ENCODE measurements at places on chromosomes 6 and 20.

- no peak for DNase-seq
Measured at GRCh38 chr20:24935140-24935539, 13.9 kb upstream of the CST7 start.

DNA sequence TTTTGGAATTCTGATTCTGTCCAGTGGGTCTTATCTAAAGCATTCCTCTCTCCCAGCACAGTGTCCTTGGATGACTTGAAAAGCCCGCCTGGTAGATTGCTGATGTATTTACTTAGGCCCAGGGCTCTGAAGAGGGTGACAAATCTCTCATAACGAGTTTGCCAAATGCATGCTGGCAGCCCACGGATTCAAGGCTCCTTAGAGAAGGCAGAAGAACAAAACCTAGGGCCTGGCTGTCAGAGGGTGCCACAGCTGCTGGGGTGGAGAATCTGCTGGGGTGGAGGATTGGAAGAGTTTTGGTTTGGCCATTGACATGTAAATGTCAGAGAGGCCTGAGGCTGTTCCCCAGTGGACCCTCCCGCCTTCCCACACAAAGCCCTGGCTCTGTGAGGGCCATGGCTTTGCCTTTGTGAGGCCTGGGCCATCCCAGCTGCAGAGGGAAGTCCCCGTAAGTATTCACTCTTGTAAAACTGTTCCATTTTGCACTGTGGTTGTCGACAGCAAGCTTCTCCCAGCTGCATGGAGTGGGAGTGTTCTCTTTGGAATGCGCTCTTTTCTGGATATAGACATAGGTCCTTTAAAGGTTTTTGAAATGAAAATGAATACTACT, 50.3 kb downstream of the ANKRD6 start:
- DNase-seq = no peak

- no peak for DNase-seq
Measured at GRCh38 chr20:35317416-35318210, 25.4 kb upstream of the FAM83C start.

DNA sequence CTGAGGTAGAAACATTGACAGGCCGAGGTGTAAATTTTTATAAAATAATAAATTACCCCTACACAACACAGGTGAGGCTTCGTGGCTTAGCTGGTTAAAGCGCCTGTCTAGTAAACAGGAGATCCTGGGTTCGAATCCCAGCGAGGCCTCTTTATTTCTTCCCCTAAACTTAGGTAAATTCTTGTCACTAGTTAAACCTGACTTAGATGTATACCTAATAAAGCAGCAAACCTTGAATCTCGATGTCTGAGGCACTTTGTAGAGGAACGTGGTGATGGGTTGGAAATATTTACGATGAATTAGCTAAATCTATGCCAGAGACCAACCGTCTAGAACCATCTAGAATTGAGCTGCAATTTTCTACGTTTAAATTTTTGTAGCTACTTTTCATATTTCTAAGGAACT, 185.6 kb downstream of the OR2B2 start:
- no peak for DNase-seq

GRCh38 chr6:14053811-14054210, 63.8 kb upstream of the CD83 start:
- DNase-seq = no peak

DNA sequence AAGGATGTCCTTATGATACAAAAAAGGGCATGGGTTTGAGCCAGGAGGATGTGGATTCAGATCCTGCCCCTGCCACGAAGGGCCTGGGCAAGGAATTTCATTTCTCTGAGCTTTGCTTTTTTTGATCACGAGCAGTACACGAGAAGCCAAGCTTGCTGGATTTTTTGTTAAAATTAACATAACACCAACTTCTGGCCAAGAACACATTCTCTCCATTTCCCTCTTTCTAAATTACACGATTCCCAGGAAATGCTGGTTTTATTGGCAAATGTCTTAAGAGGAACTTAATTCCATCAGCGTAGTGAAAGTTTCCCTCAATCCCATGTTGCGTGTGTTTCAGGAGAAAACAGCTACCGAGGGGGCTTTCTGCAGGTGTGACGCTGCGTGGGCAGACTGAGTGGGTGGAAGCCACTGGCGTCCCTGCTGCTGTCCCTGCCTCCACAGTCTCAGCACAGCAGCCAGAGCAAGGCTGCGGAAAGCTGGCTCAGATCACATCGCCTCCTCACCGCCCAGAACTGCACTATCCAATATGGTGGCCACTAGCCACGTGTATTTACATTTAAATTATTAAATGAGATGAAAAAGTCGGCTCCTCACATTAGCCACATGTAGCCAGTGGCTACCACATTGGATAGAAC, 120.8 kb upstream of the INSM1 start:
- DNase-seq = no peak

GRCh38 chr20:63787302-63787701, 43.8 kb downstream of the ZBTB46 start:
- DNase-seq = no peak

- no peak for DNase-seq
Measured at GRCh38 chr20:53284696-53285095, 308.9 kb downstream of the ZNF217 start.

- no peak for DNase-seq
Measured at GRCh38 chr6:134004714-134005113, 47.7 kb downstream of the SLC2A12 start.

GRCh38 chr6:134049586-134049985, 2.8 kb downstream of the SLC2A12 start:
- no peak for DNase-seq

- no peak for DNase-seq
Measured at GRCh38 chr20:3177746-3178485, 4.6 kb upstream of the LZTS3 start.
